ENCODE measurements at places on chromosomes 13 and 19.

DNA sequence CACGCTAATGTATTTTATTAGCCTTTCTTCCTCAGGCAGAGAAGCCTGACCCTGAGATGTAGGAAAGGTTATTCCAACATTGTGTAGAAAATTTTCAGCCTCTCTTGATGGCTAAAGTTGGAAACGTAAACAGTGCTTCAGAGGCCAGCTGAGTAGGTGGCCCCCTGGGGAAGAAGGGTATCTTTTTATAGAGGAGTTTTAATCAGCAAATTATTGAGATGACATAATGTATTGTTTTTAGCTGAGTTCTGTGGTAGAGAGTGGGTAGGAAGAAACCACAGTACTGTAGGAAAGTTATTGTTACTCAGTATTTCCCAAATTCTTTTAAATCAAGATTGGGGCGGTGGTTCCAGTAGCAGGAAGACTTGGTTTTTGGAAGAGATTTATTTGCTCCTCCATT lies 268.8 kb downstream of the DLEU7 start:
- DNase-seq = no peak

DNA sequence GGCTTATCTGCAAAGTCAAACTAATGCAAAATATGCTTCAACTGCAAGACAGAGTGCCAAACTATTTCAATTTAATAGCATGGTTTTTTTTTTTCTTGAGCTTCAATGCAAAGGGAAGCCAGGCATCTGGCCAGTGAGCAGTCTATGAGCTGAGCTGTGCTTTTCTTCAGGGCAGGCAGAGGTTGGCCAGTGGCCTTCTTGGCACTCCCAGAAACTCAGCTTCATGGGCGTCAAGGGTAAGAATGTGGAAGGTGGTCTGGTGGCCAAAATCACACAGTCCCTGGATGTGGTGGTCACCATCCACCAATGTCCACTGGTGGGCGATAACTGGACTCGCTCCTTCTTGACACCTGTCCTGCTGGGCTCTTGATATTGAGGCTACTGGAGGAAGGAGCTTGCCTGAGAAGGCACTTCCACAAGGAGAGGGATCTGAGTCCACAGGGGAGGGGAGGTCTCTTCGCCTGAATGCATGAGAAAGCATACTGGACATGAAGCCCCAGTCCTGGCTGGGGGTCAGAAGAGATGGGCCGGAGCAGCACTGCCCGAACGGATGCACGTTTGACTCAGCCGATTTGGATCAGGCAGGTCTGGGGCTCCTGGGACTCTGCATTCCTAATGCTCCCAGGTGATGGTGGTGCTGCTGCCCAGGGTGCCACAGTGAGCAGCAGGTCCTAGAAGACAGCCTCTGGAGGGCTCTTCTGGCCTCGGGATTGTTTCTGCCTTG lies 17.1 kb downstream of the COL4A2 start:
- DNase-seq = no peak

DNA sequence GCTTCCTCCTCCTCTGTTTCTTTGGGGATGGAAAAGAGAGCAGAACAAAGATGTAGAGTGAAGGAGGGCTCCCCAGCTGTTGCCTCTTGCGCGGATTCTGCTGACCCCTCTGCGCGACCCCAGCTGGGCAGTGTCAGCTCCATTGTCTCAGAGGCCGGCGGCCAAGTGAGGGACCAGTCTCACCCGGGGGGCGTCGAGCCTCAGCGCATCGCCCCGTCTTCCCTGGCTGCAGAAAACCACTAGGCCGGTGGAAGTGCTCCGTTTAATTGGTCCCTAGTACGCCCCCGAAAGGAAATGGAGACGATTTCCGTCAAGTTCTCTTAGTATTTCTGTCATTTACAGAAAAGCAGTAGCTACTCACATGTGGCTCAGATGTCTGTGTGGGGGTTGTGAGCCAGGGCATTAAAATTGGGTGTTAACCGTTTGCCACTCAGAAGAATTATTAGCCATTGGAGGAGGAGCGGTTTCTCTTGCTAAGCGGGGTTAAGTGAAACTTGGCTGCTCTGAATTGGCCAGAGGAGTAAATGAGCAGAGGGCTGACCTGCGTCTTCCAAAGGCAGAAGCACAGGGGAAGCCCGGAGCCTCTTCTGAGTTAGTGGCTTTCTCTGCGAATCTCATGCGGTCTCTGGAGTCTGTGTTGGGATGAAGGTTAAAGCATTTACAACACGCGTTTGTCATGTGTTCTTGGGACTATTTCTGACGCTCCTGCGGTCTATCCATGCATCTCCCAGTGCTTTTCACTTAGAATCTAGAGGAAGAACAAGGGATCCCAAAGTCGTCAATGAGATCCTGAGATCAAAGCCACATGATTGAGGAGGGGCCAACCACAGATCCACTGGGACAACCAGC lies 132.8 kb upstream of the MYO16 start:
- DNase-seq = peak; percentile 1

DNA sequence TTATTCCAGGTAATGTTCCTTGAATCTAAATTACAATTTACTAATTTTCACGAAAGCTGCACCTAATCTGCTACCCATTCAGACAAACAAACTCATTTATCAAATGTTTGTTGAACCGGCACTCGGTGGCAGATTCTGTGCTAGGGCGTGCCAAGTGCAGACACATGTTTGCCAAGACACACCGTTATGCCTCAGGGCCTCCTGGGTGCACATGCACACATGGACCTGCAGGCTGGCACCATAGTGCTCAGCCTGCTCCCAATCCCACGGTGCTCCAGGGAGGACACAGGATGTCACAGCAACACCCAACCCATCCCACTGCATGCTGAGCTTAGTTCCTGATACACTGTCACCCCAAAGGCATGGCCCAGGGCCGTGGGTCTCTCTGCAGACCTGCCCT lies 7.7 kb downstream of the SCGB2B2 start:
- DNase-seq = no peak

- no peak for DNase-seq
These were observed 261.7 kb downstream of the LHFPL6 start for GRCh38 chr13:39341251-39341650.

GRCh38 chr13:26688286-26688685 lies 72.3 kb downstream of the GPR12 start:
- DNase-seq = no peak

GRCh38 chr19:2053601-2054389 lies 2.8 kb upstream of the MKNK2 start:
- DNase-seq = no peak

DNA sequence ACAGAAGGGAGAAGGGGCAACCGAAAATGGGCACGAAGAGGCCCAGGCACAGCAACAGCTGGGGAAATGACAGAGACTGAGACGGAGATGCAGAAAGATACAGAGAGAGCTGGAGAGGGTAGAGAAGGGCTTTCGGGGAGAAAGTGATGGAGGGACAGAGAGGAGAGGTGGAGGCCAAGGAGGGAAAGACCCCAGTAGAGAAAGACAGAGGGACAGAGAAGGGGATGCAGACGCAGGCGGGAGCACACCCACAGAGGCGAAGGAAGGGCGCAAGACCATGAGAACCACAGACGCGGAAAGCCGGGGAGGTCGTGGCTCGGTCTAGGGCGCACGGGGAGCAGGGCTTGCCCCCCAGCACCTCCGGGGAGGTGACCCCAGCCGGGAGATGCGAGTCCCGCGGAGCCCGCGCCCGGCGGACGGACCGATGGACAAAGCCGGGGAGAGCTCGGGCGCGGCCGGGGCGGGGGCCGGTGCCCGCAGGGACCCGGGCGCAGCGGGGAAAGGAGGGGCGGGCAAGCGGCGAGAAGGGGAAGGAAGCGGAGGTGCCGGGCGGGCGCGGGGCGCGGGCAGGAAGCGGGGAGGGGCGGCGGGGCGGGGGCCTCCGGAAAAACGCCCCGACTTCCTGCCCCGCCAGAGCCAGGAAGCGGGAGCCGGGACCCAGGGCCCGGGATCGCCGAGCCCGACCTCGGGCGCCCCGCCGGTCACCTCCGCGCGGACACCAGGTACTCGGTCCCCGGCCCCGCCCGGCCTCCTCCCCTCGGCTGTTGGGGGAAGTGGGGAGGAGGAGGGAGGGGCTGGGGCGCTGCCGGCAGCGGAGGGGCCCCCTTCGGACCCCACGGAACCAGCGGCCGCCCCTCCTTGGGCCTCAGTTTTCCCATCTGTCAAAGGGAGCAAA lies at the start of gene ARHGEF1:
ARHGEF1 (plus strand) TSS at position 617 of the 895 bp plus-strand sequence. CDS start 4,899 bp downstream, outside the sequence.
- DNase-seq = peak; percentile 53

- DNase-seq = no peak
These were observed 187.9 kb downstream of the USP12 start for GRCh38 chr13:26983543-26984320.

- no peak for DNase-seq
These were observed 4.2 kb downstream of the SPINT2 start for GRCh38 chr19:38268539-38268938.

DNA sequence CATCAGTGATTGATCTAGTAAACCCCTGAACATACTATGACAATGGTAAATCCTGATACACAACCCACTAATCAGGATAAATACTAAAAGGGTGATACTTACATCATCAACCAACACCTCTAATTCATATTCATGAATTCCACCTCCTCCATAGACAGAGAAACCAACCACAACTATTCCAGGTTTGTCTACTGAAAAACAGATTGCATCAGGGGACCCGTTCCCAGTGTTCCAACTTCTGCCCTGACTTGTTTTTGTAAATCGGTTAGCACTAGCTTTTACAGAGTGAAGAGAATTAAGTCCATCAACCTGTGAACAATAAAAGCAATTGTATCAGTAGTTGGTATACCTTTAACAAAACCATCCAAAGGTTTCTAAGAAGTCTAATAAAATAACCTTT lies 149.2 kb downstream of the MYCBP2 start:
- no peak for DNase-seq

DNA sequence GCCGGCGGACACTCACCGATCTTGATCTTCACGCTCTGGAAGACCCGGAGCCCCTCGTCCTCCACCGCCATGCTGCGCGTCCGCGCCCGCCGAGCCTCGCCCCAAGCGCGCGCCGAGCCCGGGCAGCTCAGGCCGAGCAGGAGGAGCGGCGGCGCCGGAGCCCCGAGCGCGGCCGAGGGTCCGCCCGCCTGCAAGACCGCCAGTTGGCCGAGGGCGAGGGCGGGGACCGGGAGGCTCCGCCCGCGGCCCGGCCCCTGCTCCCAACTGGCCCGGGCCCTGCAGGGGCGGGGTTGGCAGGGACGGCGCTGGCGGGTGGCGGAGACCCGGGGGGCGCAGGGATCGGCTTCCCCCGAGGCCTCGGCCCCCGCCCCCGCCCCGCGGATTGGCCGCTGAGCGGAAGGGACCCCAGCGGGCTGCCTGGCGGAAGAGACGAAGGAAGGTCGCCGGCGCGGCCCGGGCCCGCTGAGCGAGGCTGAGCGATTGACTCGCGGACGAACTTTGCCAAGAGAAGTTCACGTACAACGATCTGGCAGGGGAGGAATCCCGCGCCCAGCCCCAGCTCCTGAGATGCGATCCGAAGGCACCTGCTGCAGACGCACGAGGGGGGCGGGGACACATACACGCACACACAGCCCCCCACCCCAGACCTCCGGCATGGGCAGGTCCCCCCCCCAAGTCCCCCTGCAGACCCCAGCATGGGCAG lies at the start of gene RASA3:
RASA3 (minus strand) TSS at position 205 of the 703 bp plus-strand sequence; CDS start at position 71, 134 bp downstream.
- peak; percentile 61 for DNase-seq

DNA sequence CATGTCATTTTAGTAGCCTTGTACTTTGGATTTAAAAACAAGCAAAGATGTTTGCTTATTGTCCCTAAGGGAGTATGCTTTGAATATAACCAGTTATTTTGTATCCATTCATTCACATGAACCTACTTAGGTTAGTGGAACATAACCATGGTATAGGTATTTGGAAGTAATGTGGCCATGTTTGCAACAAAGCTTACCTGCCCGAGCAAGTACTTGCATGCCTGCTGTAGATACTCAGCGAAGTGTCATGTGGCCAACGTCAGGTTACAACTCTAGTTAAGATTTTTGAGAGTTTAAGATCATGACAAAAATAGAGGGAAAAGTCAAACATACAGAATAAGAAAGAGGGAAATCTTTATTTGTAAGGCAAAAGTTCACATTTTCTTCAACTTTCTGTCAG lies 57.2 kb downstream of the COG6 start:
- no peak for DNase-seq

DNA sequence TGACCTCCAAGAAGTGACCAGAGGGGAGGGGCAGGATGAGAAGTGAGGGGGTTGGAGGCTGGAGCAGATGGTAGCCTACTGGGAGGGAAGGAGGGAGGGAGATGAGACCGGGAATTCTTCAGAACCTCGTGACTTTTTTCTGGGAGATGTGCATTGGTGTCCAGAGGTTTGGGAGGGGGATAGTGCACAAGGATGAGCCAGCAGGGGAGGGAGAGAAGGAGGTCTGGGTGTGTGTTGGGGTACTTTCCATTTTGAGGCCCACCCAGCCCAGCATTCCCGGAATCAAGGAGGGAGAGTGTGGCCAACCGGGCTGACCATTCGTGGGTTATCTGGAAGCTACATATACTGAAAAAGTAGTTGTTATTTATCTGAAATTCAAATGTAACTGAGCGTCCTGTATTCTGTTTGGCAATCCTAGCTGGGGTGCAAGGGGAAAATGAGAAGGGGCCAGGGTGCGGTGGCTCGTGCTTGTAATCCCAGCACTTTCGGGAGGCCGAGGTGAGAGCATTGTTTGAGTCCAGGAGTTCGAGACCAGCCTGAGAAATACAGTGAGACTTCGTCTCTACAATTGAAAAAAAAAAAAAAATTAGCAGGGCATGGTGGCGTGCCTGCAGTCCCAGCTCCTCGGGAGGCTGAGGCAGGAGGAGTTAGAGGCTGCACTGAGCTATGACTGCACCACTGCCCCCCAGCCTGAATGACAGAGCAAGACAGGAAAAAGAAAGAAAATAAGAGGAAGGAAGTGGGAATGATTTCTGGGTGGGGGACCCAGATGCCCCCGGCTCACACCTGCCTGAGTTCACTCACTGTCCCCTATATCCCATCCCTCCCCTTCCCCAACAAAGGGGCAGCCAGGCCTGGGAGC lies 4.4 kb upstream of the C3 start:
- no peak for DNase-seq

- no peak for DNase-seq
These were observed 2.2 kb downstream of the ZSCAN22 start for GRCh38 chr19:58328999-58329398.

- peak; percentile 31 for DNase-seq
These were observed 19.2 kb downstream of the GPX4 start for GRCh38 chr19:1122972-1123363.

DNA sequence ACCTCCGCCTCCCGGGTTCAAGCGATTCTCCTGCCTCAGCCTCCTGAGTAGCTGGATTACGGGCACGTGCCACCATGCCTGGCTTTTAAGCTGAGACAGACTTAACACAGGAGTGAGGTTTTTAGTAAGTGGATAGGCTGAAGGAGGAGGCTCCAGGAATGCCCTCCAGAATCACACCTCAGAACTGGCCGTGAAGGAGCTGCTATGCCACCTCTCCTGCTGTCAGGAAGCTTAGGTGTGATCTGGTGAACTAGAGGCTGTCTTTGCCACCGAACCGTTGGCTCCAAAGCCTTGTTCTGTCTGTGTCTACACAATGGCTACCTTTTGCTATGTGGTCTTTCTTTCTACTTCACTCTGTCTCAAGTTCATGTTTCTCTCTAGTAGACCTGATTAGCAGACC lies 4.2 kb downstream of the PDCD2L start:
- no peak for DNase-seq

DNA sequence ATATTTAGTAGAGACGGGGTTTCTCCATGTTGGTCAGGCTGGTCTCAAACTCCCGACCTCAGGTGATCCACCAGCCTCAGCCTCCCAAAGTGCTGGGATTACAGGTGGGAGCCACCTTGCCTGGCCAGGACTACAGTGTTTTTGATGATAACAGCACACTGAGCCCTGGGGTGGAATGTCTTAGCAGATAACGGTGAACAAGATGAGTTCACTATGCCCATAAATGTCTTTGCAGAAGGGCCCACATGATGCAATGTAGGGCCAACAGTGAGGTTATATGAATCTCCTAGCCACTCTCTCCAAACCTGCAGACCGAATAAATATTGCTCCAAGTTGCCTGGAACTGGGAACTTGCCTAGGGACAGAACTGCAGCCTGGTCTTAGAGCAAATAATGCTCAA lies 235.1 kb downstream of the COG6 start:
- DNase-seq = no peak

GRCh38 chr19:3687774-3688706 lies 12.2 kb downstream of the PIP5K1C start:
- DNase-seq = no peak

Measured in CD4-positive, alpha-beta T cell treated with Interleukin-4 for 1 hour (primary cell).